ENCODE measurements at places on chromosomes 12 and 14.

DNA sequence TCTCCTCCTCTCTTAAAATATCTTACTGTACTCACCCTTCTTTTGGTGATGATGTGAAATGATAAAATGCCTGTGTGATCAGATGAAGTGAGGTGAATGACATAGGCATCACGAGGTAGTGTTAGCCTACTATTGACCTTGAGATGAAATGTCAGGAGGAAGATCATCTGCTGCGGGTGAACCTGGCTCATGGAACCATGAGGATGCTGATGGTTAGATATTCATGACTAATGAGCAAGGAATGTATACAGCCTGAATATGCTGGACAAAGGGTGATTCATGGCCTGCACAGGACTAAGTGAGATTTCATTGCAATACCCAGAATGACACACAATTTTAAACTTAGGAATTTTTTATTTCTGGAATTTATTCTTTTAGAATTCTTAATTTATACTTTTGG lies 89.6 kb downstream of the DAAM1 start:
- DNase-seq: no peak

DNA sequence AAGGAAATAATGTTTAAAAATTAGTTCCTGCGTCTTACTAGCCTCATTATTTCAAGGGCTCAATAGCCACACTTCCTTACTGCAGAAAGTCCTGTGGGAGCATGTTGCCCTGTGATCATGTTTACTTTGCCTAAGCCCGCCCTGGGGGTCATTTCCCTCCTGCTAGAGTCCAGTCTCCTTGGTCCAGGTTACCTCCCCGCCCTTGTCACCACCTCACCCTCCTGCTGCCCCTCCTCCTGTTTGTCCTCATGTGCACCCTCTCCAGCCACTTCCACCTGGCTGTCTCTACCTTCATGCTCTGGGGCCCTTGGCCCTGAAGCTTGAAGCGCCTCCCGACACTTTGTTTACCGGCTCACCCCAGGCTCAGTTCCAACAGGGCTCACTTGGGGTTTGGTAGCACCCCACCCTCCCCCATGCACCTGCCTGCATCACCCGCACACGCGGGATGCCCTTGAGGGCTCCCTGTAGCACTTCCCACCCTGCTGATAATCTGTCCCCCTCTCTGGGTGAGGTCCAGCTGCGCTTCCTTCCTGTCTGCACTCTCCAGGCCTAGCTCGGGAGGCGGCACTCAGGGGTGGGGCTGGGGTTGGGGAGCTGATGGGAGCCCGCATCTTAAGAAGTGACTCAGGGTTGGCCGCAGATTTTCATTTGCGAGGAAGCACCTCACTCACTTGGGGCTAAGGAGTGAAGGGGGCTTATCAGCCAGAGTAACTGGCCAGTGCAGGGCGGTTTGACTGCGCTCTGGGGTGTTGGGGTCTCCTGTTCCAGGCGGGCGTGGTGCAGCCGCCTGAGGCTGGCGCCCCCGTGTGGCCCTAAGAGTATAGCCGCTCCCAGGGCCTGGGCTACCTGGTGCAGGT lies 40.1 kb downstream of the SMIM41 start:
- peak; percentile 30 for DNase-seq

GRCh38 chr14:101963052-101963451 lies 1.3 kb upstream of the DYNC1H1 start:
- no peak for DNase-seq

DNA sequence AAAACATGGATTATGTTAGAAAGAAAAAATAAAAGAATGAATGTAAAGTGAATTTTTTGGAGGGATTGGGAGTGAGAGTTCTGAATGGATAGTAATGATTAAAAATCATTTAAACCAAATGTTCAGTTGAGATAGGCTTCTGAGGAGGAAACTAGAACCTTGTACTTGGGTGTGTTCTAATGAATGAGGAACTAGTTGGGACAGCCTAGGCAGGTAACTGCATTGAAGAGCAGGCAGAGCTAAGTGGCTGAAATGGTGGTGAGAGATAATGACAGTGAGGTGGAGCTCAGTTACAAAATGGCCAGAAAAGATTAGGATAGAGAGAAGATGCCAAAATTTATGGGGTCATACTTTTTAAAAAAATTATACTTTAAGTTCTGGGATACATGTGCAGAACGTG lies 132.9 kb downstream of the ATP23 start:
- no peak for DNase-seq

GRCh38 chr14:103002578-103003350 lies 54.6 kb downstream of the CDC42BPB start:
- DNase-seq: no peak

GRCh38 chr12:112422531-112422930 lies 3.8 kb downstream of the PTPN11 start:
- no peak for DNase-seq

DNA sequence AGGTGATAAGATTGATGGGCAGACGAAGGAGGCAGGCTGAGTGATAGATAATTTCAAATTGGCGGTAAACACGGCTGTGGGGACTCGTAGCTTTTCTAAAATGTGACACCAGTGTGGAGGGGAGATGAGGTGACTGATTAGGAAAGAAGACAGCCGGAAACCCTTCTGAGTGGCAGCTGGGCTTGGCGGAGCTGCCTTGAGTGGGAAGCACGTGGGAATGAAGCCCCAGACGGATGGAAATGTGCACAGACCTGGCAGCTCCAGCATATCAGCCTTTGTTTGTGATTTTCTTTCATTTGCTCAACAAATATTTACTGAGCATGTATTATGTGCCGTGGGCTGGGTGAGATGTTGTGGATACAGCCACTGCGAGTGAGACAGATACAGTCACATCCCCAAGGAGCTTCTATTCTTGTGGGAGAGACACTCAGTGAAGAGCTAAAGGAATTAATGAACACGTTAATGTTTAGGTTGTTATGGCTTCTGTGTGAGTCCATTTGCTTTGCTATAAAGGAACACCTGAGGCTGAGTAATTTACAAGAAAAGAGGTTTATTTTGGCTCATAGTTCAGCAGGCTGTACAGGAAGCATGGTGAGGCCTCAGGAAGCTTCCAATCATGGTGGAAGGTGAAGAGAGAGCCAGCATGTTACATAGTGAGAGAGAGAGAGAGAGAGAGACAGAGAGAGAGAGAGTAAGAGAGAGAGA lies 65.5 kb upstream of the LHX5 start:
- DNase-seq: no peak

DNA sequence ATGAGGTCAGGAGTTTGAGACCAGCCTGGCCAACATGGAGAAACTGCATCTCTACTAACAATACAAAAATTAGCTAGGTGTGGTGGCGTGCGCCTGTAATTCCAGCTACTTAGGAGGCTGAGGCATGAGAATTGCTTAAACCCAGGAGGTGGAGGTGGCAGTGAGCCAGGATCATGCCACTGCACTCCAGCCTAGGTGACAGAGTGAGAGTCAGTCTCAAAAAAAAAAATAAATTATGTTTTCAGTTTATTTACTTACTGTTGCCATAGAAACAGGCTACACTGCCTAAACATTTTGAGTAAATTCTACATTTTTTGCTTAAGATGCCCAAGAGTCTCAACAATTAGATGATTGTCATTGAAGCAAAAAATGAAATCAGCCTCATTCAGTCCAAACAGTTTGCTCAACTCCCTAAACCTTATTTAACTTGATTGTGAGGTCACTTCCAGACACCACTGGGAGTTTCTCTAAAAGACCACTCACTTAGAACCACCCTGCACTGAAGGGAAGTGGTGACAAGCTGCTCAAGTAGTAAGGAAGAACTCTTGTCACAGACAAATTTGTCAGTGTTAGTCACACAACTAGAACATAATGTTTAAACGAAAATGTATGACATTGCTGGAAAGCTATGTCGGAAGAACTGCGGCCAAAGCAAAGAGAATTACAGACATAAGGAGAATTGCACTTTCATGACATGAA lies 9.8 kb upstream of the GNPNAT1 start:
- DNase-seq: no peak

GRCh38 chr14:76490735-76491134 lies 114.8 kb downstream of the ESRRB start:
- DNase-seq: no peak

DNA sequence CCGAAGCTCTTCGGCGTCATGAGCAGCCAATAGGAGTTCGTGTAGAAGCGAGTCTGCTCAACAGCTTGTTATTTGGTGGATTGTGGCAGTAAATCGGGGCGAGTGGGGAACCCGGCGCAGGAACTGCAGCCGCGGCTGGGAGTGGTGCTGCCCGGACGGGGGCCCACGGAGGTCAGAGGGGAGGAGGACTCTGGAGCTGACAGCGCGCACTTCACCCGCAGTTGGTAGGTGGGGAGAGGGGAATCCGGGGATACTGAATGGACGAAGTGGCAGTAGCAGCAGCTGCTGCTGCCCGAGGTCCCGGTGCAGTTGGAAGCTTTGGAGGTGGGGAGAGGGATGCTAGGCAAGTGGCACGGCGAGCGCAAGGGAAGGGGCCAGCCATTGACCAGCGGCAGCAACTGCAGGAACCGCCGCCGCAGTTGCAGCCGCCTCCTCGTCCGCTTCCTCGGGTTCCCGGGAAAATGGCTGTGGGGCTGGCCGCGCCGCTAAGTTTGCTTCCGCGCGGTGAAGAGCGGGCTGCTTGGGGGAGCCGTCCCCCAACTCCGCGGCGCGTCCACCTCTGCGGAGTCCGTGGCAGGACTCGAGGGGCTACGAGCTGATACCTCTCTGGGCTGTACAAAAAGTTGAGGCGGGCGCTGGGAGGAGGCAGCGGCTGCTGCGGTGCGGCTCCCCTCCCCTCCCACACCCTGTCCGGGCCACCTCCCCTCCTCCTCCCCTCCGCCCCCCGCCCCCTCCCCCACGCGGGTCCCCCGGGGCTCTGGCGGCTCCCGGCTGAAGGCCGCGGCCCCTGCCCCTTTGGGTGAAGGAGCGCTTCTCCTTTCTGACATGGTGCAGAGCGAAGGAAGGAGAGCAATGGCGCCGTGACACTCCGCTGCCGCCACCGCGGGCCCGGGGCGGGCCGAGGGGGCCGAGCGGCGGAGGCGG lies at the start of gene ARID4A:
ARID4A (plus strand) TSS at position 79 of the 924 bp plus-strand sequence. CDS start 1,300 bp downstream, outside the sequence.
- peak; percentile 18 for DNase-seq

Data from effector memory CD8-positive, alpha-beta T cell (primary cell).